ENCODE measurements at places on chromosomes 11 and 22.
A peak's percentile ranks its signal among the peaks of the same experiment; 100 is the strongest.

DNA sequence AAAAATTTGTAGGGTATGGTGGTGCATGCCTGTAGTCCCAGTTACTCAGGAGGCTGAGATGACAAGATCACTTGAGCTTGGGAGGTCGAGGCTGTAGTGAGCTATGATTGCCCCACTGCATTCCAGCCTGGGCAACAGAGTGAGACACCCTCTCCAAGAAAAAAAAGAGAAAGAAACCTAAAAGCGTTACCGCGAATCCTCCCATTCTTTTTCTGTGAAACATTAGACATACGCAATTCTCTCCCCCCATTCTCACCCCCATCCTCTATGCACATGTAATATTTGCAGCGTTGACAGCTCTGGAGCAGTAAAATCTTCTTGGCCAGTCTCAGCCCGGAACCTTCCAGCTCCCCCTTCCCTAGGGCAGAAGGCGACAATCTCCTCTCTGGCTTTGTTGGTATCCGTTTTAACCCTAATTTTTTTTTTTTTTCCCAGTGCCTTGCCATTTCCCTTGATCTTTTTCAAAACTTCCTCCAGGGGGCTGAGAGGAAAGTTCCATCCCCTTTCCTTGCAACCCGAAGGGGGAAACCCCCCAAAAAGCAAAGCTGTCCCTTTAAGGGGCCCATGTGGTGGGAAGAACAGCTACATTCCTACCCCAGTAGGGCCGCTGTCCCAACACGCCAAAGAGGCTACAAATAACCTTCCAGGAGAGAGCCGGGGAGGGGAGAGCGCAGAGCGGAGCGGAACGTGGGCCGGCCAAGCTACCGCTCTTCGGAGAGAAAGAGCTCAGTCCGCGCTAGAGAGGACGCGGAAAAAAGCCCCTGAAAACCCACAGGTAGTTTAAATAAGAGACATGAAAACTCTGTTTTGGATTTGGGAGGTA lies 1.9 kb downstream of the LRP4 start:
- no peak for DNase-seq

DNA sequence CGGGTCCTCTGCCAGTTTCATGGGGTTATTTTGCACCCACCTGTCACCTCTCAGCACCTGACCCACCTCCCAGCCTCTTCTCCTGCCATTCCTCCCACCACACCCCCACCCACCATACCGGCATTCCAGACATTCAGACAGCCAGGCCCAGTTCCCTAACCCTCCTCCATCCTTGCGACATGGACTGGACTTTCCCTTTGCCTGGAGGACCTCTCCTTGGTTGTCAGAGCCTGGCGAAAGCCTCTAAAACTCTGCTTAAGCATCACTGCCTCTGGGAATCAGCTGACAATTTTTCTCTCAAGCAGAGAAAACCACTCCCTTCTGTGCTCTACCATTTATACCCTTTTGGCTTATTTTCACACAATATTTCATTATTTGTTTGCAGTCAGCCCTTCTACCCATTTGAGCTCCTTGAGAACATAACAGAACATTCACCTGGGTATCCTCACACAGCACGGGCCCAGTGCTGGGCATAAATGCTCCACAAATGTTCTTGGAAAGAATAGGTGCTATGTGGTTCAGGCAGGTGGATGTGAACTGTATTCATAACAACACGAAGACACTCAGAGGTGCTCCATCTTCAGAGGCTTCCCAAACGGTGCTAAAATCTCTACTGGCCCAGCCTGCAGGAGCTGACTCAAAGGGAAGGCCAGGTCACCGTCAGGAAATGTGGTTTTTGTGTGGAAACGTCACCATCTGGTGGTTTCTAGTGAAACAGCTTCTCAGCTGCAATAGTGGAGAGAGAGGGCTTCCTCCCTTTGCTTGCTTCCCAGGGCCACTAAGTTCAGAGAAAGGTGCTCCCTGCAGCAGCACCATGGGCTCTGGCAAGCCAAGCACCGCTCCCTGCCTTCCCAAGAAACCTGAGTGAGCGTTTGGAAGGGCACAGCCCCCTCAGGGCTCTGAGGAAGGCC lies 10.4 kb downstream of the SPATA19 start:
- peak; percentile 9 for DNase-seq

- no peak for DNase-seq
Observed at GRCh38 chr11:12693479-12694182, 19.4 kb downstream of the TEAD1 start.

DNA sequence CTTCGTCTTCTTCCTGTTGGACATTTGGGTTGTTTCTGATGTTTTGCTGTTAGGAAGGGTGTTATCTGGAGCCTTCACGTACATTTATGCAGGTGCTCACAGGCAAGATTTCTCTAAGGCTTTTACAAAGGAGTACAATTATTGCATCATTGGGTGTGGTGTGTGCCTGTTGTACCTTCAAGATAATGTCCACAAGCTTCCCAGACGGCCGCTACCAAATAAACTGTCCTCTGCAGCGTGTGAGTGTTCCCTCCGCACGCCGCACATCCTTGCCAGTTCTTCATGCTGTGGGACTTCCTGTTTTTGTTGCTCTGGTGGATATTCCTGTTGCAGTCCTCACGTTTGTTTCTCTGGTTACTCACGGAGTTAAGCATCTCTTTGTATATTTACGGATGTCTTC lies 133.3 kb downstream of the TBC1D22A start:
- no peak for DNase-seq

- no peak for DNase-seq
Observed at GRCh38 chr11:22510010-22510409, 115.6 kb downstream of the FANCF start.

- no peak for DNase-seq
Observed at GRCh38 chr11:91795139-91795887, 429.3 kb upstream of the FAT3 start.

DNA sequence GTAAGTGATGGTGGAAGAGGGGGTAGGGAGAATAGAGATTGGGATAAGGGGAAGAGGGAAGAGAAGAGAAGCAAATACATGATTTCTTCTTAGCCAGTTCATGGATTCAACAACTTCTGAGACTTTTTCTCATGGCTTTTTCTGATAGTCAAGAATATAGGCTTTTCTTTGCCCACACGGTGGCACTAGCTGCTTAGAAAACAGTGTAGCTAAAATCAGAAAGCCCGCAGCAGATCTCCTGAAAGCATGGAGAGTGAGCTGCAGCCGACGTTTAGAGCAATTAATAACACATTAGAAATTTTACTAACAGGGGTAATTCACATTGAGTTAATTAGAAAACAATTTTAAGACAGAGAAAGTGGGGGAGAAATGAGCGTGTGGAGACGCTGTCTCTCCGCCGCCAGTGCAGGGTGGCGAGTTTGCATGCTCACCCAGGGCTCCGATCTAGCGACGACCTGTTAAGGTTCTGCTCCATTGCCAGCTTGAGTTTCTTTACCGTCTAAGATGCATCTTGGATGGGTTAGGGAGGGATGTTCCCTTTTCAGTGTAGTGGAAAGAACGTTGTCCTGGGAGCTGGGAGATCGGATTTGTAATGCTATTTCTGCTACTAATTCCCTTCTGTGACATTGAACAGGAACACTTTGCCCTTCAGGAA lies 3.3 kb upstream of the RAG1 start:
- DNase-seq = no peak

DNA sequence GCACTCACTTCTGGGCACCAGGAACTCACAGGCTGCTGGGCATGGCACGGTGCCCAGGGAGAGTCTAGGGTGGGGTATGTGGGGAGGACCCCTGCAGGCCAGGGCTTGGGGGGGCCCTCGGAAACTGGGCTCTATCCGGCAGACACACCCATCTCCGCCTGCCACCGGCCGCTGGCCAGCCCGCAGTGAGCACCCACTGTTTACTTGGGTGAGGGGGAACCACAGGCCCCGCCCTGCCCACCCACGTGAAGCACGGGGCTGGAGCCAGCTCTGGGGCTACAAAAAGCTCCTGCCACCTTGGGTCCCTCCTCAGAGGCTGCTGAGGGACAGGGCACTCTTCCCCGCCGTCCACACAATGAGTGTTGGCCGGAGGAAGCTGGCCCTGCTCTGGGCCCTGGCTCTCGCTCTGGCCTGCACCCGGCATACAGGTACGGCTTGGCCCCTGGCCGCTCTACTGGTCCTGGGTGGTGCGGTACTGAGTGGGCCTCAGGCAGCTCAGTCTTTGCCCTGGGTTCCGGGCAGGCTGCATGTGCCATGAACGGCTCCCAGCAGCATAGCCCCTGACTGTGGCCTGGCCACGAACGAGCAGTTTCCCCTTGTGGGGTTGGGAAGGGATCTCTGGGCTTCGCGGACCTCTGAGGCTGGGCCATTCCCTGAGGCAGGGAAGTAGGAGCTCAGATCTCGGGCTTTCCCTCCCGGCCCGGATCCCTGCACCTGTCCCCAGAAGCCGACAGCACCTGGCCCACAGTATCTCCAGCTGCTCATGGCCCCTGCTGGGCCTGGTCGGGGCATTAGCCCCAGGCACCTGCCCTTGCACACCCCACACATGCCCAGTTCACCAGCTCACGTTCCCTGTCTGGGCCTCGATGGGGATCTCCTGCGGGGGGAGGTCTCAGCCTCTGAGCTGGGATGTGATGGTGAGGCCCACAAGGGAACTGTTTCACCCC lies at the start of gene MUC5AC:
TSS of gene MUC5AC (plus strand) at position 309 of the 947 bp plus-strand sequence. CDS start at position 356, 47 bp downstream.
- no peak for DNase-seq

GRCh38 chr22:22342697-22343580 lies 98.4 kb downstream of the VPREB1 start:
- DNase-seq = no peak

GRCh38 chr11:67090717-67091116 lies 28.3 kb upstream of the KDM2A start:
- no peak for DNase-seq

GRCh38 chr22:25389541-25389919 lies 170.1 kb downstream of the CRYBB2 start:
- DNase-seq = no peak

DNA sequence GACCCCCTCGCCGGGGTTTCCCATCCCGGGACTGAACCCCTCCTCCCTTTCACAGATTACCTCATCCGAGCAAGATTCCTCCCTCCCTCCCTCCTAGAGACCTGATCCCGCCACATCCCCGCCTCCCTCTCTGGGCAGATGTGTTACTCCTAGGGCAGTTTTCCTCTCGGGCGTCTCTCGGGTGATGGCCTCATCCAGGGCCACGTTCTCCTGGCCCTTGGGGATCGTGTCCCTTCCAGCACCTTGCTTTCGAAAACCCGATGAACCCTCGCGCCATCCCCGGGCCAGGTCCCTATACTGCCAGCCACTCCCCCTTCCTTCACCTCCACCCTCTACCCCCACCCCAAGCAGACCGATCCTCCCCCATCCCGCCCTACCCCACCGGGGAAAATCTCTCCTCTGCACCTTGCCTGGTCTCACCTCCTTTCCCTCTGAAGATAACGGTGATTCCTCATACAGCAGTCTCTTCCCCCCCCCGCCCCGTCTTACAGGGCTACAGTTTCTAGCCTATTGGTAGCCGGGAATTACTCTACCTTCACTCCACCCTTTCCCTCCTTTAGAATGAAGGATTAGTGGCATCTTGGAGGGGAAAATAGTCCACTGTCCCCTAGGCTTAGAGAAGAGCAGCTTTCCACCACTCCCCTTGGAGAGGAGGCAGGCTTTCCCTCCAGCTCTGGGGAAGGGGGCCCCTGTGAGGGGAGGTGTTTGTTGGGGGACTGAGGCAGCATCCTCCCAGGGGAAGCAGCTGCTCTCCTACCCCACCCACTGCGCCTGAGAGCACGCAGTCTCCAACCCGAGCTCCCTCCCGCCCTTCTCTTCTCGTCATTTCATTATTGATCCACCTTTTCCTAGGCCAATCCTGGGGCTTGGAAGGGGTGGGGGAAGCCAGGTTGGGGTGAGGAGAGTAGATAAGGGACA lies 1.2 kb downstream of the KMT2A start:
- DNase-seq = no peak

GRCh38 chr11:17153757-17154156 lies 54.0 kb downstream of the PIK3C2A start:
- no peak for DNase-seq
